ENCODE measurements at places on chromosomes 5 and 9. TPM values are rescaled to one million over a fixed set of nuclear protein-coding genes. Genes with fewer than 3 reads are reported as not detected.

Gene EIF4E1B
- not detected for total RNA-seq

GRCh38 chr5:1124205-1125029 is 12.6 kb upstream of the SLC12A7 start:
- peaks cover 33% of the 10 kb centered on the region for H3K4me1 ChIP-seq
- DNase-seq, result no peak
- H3K27me3 ChIP-seq, result no peaks in the 10 kb centered on the region
- H3K27ac ChIP-seq, result no peak overlapping the region

DNA sequence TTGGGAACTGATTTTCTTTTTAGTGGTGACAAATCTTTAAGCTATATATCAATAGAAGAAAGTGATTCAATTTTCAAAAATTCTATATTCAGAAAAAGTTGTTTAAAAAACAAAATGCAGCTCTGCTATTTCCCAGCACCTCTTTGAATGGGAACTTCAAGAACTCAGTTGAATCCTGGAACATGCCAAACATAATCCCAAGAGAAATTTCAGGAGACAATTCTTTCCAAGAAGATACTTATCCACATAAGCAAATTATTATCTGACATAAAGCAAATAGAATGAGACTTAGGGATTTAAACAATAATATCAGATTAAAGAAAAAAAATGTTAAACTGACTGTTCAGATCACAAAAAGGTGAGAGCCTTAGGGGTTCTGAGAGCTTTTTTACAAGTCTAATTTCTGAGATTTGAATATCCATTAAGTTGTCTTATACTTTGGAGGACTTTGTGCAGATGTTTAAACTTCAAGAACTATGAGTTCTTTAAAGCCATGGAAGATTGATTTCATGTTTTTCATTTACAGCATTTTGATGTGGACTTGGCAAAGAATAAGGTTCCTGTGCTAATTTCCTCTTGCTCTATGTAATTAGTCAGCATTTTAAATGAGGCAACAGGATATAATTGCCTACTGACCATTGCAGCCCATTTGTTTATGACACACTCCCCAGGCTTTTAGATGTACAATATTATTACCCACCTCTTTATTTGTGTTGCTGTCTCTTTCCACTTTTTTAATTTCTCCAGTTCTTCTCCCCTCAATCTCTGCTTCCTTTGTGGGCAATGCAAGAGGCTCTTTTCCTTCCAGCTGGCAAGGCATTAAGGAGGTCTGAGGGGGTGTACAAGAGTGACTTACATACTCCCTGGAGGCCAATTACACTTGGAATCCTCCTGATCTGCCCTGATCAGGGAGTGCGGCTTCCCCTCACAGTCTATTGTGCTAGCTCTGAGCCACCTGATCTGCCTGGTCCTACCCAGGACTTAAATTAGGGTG is 419.1 kb downstream of the NR2F1-AS1 start:
- H3K36me3 ChIP-seq, result no peaks in the 10 kb centered on the region
- H3K27me3 ChIP-seq, result no peaks in the 10 kb centered on the region
- H3K4me1 ChIP-seq, result peaks cover 20% of the 10 kb centered on the region
- peak overlapping the region; percentile 78 for H3K27ac ChIP-seq
- H3K4me3 ChIP-seq, result no peak overlapping the region

GRCh38 chr5:172637110-172637580 is 3.9 kb upstream of the NEURL1B start:
- H3K4me3 ChIP-seq, result no peak overlapping the region
- H3K4me1 ChIP-seq, result peaks cover 6% of the 10 kb centered on the region
- no peak for DNase-seq
- H3K27me3 ChIP-seq, result peaks cover under 1% of the 10 kb centered on the region
- no peak overlapping the region for H3K27ac ChIP-seq

DNA sequence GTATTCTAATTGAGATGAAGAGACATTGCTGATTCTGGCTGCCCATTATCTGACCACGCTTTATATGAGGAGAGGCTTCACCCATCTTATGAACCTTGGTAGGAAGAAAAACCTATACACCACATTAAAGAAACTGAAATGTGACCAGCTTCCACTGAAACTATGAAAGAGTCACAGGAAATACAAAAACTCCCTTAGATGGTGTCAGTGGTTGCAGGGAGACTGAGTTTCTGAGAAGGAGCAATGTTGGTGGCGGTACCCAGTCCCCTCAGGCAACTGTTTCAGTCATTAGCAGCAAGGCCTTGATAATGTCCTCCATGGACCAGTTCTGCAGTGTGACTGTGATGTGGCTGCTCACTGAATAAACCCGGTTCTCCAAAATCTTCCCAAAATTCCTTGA is 110.5 kb upstream of the FTMT start:
- no peak overlapping the region for H3K4me3 ChIP-seq
- DNase-seq, result no peak
- no peaks in the 10 kb centered on the region for H3K36me3 ChIP-seq
- no peak overlapping the region for H3K27ac ChIP-seq

DNA sequence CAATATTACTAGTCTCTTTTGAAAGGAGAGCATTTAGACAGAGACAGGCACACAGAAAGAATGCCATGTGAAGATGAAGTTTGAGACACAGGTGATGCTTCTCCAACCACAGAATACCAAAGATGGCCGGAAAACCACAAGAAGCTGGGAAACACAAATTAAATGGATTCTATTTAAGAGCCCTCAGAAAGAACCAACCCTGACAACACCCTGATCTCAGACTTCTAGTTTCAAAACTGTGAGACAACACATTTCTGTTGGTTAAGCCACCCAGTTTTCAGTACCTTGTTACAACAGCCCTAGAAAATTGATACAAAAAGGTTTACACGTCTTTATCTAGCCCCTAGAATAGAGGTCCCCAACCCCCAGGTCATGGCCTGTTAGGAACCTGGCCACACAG is 79.8 kb upstream of the CCNG1 start:
- H3K27me3 ChIP-seq, result no peaks in the 10 kb centered on the region
- H3K4me1 ChIP-seq, result no peaks in the 10 kb centered on the region
- DNase-seq, result no peak
- H3K36me3 ChIP-seq, result no peaks in the 10 kb centered on the region
- no peak overlapping the region for H3K27ac ChIP-seq

Gene IFNB1
- not detected for total RNA-seq

- no peaks in the 10 kb centered on the region for H3K27me3 ChIP-seq
- DNase-seq, result no peak
Observed at GRCh38 chr5:124544366-124545055, 201.9 kb downstream of the ZNF608 start.

- no peaks in the 10 kb centered on the region for H3K4me1 ChIP-seq
- no peak overlapping the region for H3K4me3 ChIP-seq
- DNase-seq, result no peak
- H3K36me3 ChIP-seq, result no peaks in the 10 kb centered on the region
- no peak overlapping the region for H3K27ac ChIP-seq
Observed at GRCh38 chr5:75843319-75843718, 126.1 kb upstream of the POC5 start.

- H3K27me3 ChIP-seq, result no peaks in the 10 kb centered on the region
- H3K36me3 ChIP-seq, result no peaks in the 10 kb centered on the region
- no peaks in the 10 kb centered on the region for H3K4me1 ChIP-seq
- H3K27ac ChIP-seq, result no peak overlapping the region
- no peak for DNase-seq
- no peak overlapping the region for H3K4me3 ChIP-seq
Observed at GRCh38 chr5:109516390-109516789, 106.6 kb upstream of the PJA2 start.

- no peaks in the 10 kb centered on the region for H3K4me1 ChIP-seq
- H3K27me3 ChIP-seq, result no peaks in the 10 kb centered on the region
- H3K36me3 ChIP-seq, result no peaks in the 10 kb centered on the region
- no peak overlapping the region for H3K27ac ChIP-seq
- H3K4me3 ChIP-seq, result no peak overlapping the region
Observed at GRCh38 chr9:131521822-131522221, 9.2 kb downstream of the UCK1 start.

DNA sequence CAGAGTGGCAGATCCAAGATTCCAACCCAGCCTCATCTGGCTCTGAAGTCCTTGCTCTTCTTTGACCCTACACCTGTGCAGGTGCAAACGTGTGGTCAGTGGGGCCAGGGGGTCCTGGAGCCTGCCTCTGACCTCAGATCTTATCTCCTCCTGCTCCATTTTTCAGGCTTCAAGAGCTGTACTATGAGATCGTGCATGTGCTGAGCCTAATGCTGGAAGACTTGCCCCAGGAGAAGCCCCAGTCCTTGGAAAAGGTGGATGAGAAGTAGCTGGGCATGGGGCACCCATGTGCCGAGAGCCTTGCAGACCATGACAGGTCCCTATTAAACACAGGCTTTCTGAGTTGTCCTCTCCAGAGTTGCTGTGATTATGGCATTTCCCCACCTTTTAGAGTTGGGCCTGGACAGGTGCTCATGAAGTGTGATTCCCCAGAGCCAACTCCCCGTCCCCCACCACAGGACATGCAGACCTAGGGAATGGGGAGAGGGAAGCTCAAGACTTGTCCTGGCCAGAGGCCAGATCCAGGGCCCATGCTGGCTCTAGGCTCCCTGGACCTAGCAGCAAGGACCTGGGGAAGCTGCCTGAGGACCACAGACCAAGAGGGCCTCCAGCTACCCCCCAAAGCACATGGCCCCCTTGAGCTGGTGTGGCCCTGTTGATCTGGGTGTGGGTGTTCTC is 22.5 kb downstream of the PITX1 start:
- no peak overlapping the region for H3K27ac ChIP-seq
- peaks cover 12% of the 10 kb centered on the region for H3K4me1 ChIP-seq
- no peaks in the 10 kb centered on the region for H3K36me3 ChIP-seq
- no peak for DNase-seq
- H3K4me3 ChIP-seq, result no peak overlapping the region
- no peaks in the 10 kb centered on the region for H3K27me3 ChIP-seq

DNA sequence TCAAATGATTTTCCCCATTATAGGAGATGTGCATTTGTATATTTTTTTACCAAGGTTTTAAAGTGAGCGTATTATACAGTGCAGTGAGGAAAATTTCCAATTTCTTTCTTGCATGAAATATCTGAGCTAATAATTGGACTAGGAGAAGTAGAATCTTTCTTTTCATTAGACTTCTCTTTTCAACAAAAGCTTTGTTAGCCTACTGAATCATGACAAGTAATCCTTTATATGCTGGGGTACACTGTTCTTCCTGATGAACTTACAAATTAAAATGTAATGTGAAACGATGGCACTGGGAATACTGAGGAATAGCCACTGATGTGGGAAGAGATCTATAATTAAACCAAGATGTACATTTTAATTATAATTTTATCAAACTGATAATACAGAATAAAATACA is 829.6 kb downstream of the PTPRD start:
- no peaks in the 10 kb centered on the region for H3K27me3 ChIP-seq
- no peak for DNase-seq
- no peaks in the 10 kb centered on the region for H3K4me1 ChIP-seq
- H3K27ac ChIP-seq, result no peak overlapping the region

Gene ACTBL2
- total RNA-seq, result not detected

Gene CDH9
- 0.10 TPM for total RNA-seq

GRCh38 chr9:121736934-121737462 is 85.6 kb downstream of the DAB2IP start:
- H3K27me3 ChIP-seq, result no peaks in the 10 kb centered on the region
- peak overlapping the region; percentile 74 for H3K27ac ChIP-seq
- peak overlapping the region; percentile 40 for H3K4me3 ChIP-seq
- peaks cover 22% of the 10 kb centered on the region for H3K4me1 ChIP-seq

GRCh38 chr9:121485623-121486022 is 14.0 kb downstream of the GGTA1 start:
- no peak for DNase-seq
- H3K4me1 ChIP-seq, result no peaks in the 10 kb centered on the region
- H3K4me3 ChIP-seq, result no peak overlapping the region
- H3K36me3 ChIP-seq, result no peaks in the 10 kb centered on the region
- no peak overlapping the region for H3K27ac ChIP-seq

DNA sequence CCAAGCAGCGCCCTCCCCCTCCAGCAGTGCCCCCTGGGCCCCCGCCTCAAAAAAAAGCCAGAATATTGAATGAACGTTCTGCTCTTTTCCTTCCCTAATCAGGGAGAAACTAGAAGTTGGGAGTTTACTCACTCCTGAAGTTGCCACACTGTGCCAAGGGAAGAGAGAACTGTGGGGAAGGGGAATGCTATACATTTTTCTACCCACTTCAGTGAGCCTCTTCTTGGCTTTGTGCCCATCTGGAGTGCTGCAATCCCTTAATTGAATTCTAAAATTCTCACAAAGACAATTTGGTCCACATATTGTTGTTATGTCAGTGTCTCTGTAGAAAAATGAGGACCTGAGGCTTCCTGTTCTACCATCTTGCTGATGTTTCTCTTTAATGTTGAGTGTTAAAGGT is 443.7 kb downstream of the DIRAS2 start:
- H3K4me3 ChIP-seq, result no peak overlapping the region
- H3K4me1 ChIP-seq, result no peaks in the 10 kb centered on the region
- no peak for DNase-seq
- no peaks in the 10 kb centered on the region for H3K27me3 ChIP-seq
- no peaks in the 10 kb centered on the region for H3K36me3 ChIP-seq
- H3K27ac ChIP-seq, result no peak overlapping the region

GRCh38 chr5:162160401-162160800 is 92.8 kb downstream of the GABRG2 start:
- DNase-seq, result no peak
- H3K27me3 ChIP-seq, result no peaks in the 10 kb centered on the region
- no peaks in the 10 kb centered on the region for H3K36me3 ChIP-seq

DNA sequence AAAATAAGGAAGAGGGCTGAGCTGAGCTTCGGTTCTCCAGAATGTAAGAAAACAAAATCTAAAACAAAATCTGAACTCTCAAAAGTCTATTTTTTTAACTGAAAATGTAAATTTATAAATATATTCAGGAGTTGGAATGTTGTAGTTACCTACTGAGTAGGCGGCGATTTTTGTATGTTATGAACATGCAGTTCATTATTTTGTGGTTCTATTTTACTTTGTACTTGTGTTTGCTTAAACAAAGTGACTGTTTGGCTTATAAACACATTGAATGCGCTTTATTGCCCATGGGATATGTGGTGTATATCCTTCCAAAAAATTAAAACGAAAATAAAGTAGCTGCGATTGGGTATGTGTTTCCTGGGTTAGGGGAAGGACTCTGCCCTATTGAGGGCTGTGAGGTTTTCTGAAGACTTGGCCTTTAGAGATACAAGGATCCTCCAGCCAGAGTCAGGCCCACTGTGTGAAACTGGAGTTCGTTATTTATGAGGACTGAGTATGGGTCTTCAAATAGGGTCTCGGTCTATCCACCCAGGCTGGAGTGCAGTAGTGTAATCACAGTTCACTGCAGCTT is 3.8 kb downstream of the EGR1 start:
- H3K4me3 ChIP-seq, result no peak overlapping the region
- H3K27me3 ChIP-seq, result no peaks in the 10 kb centered on the region
- DNase-seq, result no peak

- H3K27ac ChIP-seq, result no peak overlapping the region
- no peak overlapping the region for H3K4me3 ChIP-seq
- H3K4me1 ChIP-seq, result no peaks in the 10 kb centered on the region
Observed at GRCh38 chr9:99113414-99114048, 8.6 kb downstream of the TGFBR1 start.

GRCh38 chr5:172945151-172945550 is 14.1 kb upstream of the RPL26L1 start:
- H3K4me1 ChIP-seq, result no peaks in the 10 kb centered on the region
- no peaks in the 10 kb centered on the region for H3K36me3 ChIP-seq
- H3K4me3 ChIP-seq, result no peak overlapping the region

- no peaks in the 10 kb centered on the region for H3K4me1 ChIP-seq
- H3K27me3 ChIP-seq, result no peaks in the 10 kb centered on the region
- H3K36me3 ChIP-seq, result no peaks in the 10 kb centered on the region
- H3K4me3 ChIP-seq, result no peak overlapping the region
- no peak for DNase-seq
Observed at GRCh38 chr5:99544356-99544755, 615.5 kb upstream of the CHD1 start.

- H3K27me3 ChIP-seq, result no peaks in the 10 kb centered on the region
- DNase-seq, result no peak
- H3K27ac ChIP-seq, result peak overlapping the region; percentile 68
Observed at GRCh38 chr9:137316012-137316981, 14.2 kb upstream of the NRARP start.

GRCh38 chr5:140351609-140352334 is 5.4 kb upstream of the HBEGF start:
- H3K4me3 ChIP-seq, result no peak overlapping the region
- no peaks in the 10 kb centered on the region for H3K36me3 ChIP-seq
- H3K27me3 ChIP-seq, result no peaks in the 10 kb centered on the region
- DNase-seq, result peak; percentile 66
- no peak overlapping the region for H3K27ac ChIP-seq
